Activated CD4-positive, alpha-beta T cell treated with anti-CD3 and anti-CD28 coated beads, Interleukin-2, amount 10 ng/mL, durations not matched to agents 7 days and 5 days (primary cell): ENCODE measurements at places on chromosomes 1 and 21. TPM values are rescaled to one million over a fixed set of nuclear protein-coding genes. Genes with fewer than 3 reads are reported as not detected.

DNA sequence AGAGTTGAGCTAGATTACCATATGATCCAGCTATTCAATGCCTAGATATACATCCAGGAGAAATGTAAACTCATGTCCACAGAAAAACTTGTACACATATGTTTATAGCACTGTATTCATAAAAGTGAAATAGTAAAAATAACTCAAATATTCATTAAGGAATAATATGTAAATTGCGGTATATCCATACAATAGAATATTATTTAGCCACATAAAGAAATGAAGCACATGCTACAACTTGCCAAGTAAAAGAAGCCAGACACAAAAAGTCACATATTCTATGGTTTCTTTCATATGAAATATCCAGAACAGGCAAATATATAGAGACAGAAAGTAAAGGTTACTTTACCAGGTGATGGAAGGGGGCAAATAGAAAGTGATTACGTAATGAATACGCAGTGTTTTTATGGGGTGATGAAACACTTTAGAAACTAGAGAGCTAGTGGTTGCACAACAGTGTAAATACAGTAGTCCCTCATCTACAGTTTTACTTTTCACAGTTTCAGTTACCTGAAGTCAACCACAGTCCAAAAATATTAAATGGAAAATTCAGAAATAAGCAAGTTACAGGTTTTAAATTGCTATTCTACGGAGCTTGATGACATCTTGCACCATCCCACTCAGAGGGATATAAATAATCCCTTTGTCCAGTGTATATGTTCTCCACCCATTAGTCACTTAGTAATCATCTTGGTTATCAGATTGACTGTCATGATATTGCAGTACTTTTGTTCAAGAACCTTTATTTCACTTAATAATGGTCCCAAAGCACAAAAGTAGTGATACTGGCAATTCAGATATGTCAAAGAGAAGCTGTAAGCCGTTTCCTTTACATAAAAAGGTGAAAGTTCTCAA, 62.3 kb downstream of the ZNF644 start:
- H3K4me1 ChIP-seq: peaks cover 26% of the 10 kb centered on the region
- DNase-seq: no peak
- H3K36me3 ChIP-seq: peaks cover 40% of the 10 kb centered on the region
- H3K27me3 ChIP-seq: no peaks in the 10 kb centered on the region

GRCh38 chr1:20426923-20427322, 59.1 kb downstream of the CAMK2N1 start:
- peaks cover 8% of the 10 kb centered on the region for H3K4me1 ChIP-seq
- no peak overlapping the region for H3K27ac ChIP-seq
- no peak overlapping the region for H3K4me3 ChIP-seq
- no peaks in the 10 kb centered on the region for H3K36me3 ChIP-seq
- peaks cover 26% of the 10 kb centered on the region for H3K27me3 ChIP-seq
- DNase-seq: no peak

DNA sequence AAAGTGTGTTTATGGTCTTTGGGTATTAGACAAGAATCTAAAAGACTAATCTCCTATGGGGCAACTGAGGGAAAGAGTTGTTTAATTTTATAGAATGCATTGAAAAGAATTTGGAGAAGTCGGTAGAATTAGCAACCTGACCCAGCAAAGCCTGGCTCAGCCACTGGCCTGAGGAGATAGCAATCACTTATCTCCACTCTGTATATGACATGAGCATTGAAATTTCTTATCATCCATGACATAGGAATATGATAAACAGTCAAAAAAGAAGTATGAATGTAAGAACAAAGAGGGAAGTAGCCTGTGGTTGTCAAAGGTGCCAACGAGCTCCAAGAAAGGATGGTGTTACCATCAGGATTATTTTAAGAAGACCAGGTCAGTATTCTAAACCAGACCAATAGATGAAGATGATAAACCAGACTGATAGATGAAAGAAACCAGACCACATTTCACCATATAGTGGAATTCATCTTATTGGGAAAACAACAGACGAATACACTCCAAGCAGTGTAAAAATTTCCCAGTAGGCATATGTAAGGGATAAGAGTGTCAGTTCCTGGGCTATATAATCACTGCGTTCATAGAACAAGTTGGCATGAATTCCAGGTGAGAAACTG, 35.7 kb downstream of the ASTN1 start:
- no peak overlapping the region for H3K4me3 ChIP-seq
- H3K27ac ChIP-seq: no peak overlapping the region

GRCh38 chr21:30439975-30440374, at the start of gene KRTAP15-1:
Gene KRTAP15-1 (plus strand): TSS chr21:30440275. CDS start chr21:30440328, 53 bp downstream.
- H3K27ac ChIP-seq: no peak within 1 kb of the TSS
- no peaks in the 10 kb centered on the region for H3K4me1 ChIP-seq
- no peak for DNase-seq
- no peak within 1 kb of the TSS for H3K4me3 ChIP-seq

DNA sequence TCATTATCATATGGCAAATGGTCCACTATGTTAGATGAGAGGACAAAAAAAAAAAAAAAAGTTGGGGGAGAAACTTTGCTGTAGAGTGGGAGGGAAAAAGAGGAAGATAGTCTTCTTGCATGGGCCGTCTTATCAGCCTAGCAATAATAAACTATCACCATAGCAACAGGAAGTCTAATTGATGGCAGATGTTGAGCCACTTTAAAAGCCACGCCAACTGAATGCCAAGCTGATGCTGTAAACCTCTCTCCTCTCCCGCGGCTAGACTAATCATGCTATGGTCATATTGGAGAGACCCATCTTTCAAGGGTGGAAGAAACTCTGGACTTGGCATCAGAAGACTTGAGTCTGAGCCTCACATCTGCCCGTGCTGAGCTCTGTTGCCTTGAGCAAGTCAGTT, 122.2 kb upstream of the HOOK1 start:
- H3K4me3 ChIP-seq: no peak overlapping the region
- H3K36me3 ChIP-seq: no peaks in the 10 kb centered on the region
- no peak overlapping the region for H3K27ac ChIP-seq
- DNase-seq: no peak
- H3K27me3 ChIP-seq: no peaks in the 10 kb centered on the region

- no peaks in the 10 kb centered on the region for H3K4me1 ChIP-seq
- H3K27me3 ChIP-seq: no peaks in the 10 kb centered on the region
- DNase-seq: no peak
- H3K4me3 ChIP-seq: no peak overlapping the region
- H3K27ac ChIP-seq: no peak overlapping the region
- H3K36me3 ChIP-seq: peaks cover 3% of the 10 kb centered on the region
Measured at GRCh38 chr1:29998686-29999085, 724.7 kb downstream of the MATN1 start.

- no peak overlapping the region for H3K4me3 ChIP-seq
- H3K27ac ChIP-seq: no peak overlapping the region
- H3K4me1 ChIP-seq: no peaks in the 10 kb centered on the region
- DNase-seq: no peak
Measured at GRCh38 chr1:222911866-222912265, 97.0 kb downstream of the DISP1 start.

Gene MSH4
- 0.40 TPM for total RNA-seq

Gene FCRL4
- not detected for total RNA-seq

Gene AMIGO1
- total RNA-seq: 7.6 TPM

Gene BSND
- 0.05 TPM for total RNA-seq

Gene FCRLA
- not detected for total RNA-seq

Gene ZNF683
- 0.17 TPM for total RNA-seq
